ENCODE measurements at places on chromosomes 4 and X.

- no peak for DNase-seq
Measured at GRCh38 chrX:12777670-12778069, 13.5 kb upstream of the PRPS2 start.

- DNase-seq, result no peak
Measured at GRCh38 chrX:68536429-68536828, 37.6 kb downstream of the YIPF6 start.

DNA sequence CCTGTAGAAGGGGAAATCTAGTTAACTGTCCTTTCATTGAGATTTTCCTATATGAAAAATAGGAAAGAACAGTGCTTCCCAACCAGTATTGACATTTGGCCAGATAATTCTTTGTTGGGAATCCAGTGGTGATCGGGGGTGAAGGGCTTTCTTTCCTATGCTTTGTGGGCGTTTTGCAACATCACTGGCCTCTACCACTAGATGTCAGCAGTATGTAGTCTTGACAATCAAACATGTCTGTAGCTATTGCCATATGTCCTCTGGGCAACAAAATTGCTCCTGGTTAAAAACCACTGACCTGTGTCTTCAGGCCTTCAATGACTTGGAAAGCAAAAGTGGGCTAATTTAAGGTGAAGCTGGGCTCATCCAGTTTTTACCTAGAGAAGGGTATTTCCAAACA lies 658.5 kb downstream of the DACH2 start:
- no peak for DNase-seq

DNA sequence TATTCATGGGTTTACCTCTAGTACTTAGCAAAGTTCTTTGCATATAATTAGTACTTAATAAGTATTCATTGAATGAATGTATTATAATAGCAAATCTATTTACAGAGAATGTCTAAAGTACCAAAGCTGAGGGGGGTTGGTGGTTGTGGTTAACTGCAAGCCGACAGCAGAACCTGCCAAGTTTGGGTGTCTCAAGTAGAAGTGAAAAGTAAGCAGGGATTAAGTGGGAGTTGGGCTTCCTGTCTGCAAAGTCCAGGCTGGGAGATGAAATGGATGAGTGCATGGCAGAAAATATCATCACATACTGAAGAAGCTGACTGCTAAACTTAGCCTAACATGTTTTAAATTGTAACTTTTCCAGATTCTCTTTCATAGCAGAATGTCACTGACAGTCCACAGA lies 169.6 kb downstream of the CAMK2D start:
- no peak for DNase-seq

- DNase-seq, result no peak
Measured at GRCh38 chr4:7956270-7956808, 16.7 kb upstream of the AFAP1 start.

- DNase-seq, result no peak
Measured at GRCh38 chr4:7297374-7297773, 105.0 kb downstream of the SORCS2 start.

GRCh38 chr4:124191329-124191728 lies 521.2 kb downstream of the ANKRD50 start:
- no peak for DNase-seq

Measured in stromal cell of bone marrow (primary cell).